ENCODE measurements at places on chromosomes 1 and 21.

DNA sequence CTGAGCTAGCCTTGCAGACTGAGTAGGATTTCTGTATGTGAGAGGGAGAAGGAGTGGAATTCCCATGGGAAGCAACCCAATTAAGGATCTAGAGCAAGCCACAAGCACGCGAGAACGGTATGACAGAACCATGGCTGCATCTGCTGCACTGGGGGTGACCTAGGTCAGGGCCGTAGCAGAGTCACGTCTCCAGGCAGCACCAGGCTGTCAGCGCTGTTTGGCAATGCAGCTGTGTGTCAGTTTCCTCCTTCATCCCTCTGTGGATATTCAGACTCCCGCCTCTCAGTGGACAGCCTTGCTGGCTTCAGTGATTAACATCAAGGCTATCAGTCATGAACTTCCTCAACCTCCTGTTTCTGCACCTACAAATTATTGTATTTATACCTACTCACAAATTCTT is 118.1 kb upstream of the PPP2R5A start:
- no peak for DNase-seq

- no peak for DNase-seq
Observed at GRCh38 chr1:101081496-101082488, 56.2 kb upstream of the DPH5 start.

DNA sequence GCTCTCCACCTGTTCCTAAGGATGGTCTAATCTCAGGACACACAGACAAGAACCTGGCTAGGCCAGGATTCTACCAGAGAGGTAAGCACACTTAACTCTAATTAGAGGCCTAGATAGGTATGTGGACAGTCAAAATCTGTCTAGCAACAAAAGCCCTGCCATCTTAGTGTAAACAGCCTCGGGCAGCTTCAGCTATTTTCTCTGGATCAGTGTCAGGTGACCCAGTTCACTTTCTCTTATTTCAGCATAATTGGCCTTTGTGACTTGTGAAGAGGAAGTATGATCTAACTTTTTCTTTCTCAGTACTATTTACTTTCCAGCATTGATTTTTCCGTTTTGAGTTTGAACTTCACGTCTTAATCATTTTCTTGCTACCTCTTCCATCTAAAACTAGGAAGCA is 217.7 kb downstream of the CRB1 start:
- no peak for DNase-seq

DNA sequence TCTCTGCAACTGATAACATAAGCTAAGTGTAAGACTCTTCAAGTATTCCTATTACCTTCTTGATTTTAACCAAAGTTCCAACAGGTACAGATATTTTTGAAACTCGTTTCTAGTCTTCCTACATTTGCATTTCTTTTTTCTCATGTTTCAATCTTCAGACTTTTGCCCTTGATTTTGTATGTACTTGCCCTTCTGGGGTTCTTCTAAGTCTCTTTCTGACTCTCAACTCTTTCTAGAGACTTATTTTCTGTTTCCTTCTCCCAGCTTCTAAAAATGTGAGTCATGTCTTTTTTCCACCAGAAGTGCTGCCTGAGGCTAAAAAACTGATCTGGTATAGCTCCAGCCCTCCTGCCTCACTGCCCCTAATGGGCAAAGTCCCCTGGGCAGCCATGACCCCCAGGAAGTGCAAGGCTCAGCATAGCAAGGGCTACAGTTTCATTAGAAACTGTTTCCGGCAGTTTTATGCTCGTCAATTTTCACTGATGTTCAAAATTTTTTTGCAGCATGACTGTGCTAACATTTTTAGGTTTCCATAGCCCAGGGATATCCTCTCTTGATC is 265.9 kb downstream of the SEC16B start:
- no peak for DNase-seq

DNA sequence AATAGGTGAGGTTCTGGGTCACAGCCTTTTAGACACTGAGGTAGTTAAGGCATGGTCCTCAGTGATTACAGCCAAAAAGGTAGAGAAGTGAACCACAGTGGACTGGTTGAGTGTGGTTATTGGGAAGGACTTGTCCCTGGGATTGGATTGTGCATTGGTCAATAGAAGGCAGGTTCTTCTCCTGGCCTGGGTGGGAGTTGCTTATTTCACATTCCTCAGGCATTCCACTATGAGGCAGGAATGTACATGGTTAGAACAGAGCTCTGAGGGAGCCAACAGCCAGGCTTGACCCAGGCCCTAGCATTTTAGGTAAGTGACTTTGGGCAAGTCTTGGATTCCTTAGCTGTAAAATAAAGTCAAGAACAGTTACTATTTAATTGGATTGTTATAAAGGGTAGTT is 97.9 kb upstream of the MARK1 start:
- no peak for DNase-seq

DNA sequence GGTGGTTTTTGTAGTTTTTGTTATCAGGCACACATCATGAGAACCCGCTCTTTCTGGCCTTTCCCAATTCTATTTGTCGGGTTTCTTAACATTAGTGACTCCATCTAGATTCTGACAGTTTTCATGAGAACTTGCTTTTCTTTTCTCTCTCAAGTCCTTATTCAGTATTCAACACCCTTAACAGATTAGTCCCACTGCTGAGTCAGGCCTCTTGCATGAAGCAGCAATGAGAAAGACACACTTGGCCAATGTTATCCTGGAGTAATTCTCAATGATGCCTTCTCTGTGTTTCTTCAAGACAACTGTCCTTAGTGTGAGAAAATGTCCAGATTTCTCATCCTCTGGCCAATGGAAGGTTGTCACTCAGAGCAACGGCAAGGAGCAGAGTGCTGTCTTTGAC is 11.3 kb downstream of the FMO2 start:
- DNase-seq = no peak

GRCh38 chr1:167955915-167956314 is 19.0 kb upstream of the MPC2 start:
- no peak for DNase-seq

- DNase-seq = no peak
Observed at GRCh38 chr1:112237983-112238545, 157.9 kb upstream of the CTTNBP2NL start.

DNA sequence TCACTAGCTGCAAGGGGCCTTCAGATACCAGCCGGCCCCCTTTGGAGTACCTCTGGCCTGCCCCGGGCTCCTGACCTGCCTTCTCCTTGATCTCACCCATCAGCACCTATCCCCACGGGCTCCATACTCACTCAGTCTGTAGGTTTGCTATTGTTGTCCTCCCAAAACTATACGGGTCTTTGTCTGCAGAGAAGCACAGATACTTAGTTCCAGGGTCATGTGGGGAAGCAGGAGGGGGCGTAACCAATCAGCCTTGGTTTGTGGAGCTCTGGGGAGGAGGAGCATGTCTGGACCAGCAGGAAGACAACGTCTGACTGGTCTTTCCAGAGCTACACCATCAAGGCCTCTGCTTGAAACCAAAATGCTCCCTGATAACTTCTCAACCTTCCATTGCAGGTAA is 15.2 kb downstream of the TMEM63A start:
- DNase-seq = no peak

- DNase-seq = no peak
Observed at GRCh38 chr1:23727362-23727811, 15.9 kb upstream of the ELOA start.

GRCh38 chr1:118984722-118985639 is 3.2 kb downstream of the TBX15 start:
- no peak for DNase-seq

DNA sequence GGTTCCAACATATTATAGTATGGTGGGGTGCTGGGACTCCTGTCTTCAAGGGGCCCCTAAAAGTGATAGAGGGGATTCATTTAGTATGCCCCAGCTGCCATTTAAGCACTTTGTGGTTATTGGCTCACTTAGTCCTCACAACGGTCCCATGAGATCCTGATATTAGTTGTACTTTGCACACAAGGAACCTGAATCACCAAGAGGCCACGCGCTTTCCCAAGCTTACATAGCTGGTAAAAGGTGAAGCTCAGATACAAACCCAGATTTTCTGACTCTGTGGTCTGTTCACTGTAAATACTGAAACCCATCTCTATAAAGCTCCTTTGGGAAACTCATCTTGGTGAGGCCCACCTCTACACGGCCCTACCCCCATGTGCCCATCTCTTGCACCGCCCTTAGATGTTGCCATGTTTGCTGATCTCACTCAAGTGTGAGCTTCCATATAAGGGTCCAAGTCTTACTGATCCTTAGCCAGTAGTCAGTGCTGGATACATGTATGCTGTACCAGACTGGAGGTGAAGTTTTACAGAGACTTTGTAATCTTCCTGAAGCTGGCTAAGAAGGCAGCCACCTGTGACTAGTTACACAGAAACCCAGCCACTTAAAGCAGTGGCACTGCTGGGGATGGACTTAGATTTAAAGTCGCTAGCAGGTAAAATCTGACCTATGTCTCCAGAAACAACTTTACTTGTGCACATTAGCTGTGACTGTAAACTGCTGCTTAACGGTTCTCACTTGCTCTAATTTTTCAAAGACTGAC is 124.4 kb upstream of the HOOK1 start:
- no peak for DNase-seq

- DNase-seq = no peak
Observed at GRCh38 chr1:187549540-187549939, 720.8 kb downstream of the PLA2G4A start.
